ENCODE measurements at places on chromosomes 4 and X.

DNA sequence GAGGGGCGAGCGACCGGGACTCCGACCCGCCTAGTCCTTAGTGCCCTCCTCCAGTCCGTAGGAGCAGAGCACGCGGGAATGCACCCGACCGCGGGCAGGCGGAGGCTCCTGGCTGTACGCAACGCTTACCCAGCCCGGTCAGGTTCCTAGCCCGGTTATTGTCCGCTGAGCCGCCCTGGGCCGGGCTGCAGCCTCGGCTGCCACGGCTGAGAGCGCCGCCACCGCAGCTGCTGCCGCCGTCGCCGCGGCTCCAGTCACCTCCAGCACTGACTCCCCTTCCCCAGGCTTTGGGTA is at the start of gene AMER1:
Gene AMER1 (minus strand): TSS at position 268 of the 294 bp plus-strand sequence. CDS start 12,422 bp downstream, outside the sequence.
- H3K4me1 ChIP-seq, result peaks cover 7% of the 10 kb centered on the region
- H3K27me3 ChIP-seq, result no peaks in the 10 kb centered on the region
- H3K36me3 ChIP-seq, result no peaks in the 10 kb centered on the region

GRCh38 chr4:82543131-82543530 is 18.7 kb downstream of the TMEM150C start:
- DNase-seq, result no peak
- no peak overlapping the region for H3K4me3 ChIP-seq
- H3K27ac ChIP-seq, result no peak overlapping the region
- no peaks in the 10 kb centered on the region for H3K36me3 ChIP-seq
- H3K4me1 ChIP-seq, result no peaks in the 10 kb centered on the region
- H3K27me3 ChIP-seq, result no peaks in the 10 kb centered on the region

- no peaks in the 10 kb centered on the region for H3K27me3 ChIP-seq
- no peaks in the 10 kb centered on the region for H3K36me3 ChIP-seq
- H3K4me1 ChIP-seq, result no peaks in the 10 kb centered on the region
- DNase-seq, result no peak
Observed at GRCh38 chr4:48913346-48913745, 6.8 kb upstream of the OCIAD2 start.

GRCh38 chr4:15963576-15963975 is 601 bp upstream of the FGFBP2 start:
- no peak overlapping the region for H3K4me3 ChIP-seq

DNA sequence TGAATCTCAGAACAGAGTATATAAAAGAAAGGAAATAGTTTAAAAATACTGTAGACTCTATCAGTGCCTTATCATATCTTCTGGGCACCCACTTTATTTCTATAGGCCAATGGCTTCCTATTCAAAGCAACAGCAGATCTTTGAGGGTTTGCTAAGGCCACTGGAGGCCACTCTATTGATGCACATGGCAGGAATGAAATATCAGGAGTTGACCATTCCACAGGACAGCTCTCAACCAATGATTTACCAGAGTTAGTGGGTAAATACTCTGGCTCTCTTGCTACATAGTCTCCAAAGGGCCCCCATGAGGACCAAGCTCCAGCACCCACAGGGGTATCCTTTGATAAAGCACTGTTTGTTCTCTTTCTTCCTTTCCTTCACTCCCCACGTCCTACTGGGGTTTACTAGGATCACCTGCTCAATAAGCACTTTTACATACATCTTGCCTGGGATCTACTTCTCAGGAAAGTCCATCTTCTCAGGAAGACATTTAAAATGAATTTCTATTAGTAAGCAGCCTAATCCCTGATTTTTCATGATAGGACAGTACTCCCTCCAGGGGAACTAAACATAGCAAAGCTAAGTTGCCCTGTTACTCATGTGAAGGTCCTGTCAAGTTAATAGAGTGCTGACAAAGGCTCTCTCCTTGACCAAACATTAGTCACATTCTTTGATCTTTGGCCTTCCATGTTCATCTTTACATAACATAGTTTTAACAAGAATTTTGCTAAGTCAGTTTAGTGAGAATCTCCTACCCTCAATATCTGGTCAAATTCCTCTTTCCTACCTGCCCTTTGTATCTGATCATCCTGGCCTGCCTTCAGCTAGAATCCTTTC is 459.7 kb downstream of the GRXCR1 start:
- no peak overlapping the region for H3K4me3 ChIP-seq
- no peaks in the 10 kb centered on the region for H3K4me1 ChIP-seq
- no peaks in the 10 kb centered on the region for H3K36me3 ChIP-seq
- no peak overlapping the region for H3K27ac ChIP-seq

GRCh38 chr4:175961604-175962003 is 104.0 kb upstream of the WDR17 start:
- no peak overlapping the region for H3K27ac ChIP-seq
- H3K4me1 ChIP-seq, result no peaks in the 10 kb centered on the region
- H3K36me3 ChIP-seq, result no peaks in the 10 kb centered on the region
- H3K27me3 ChIP-seq, result no peaks in the 10 kb centered on the region
- no peak for DNase-seq
- H3K4me3 ChIP-seq, result no peak overlapping the region

GRCh38 chrX:72280321-72280845 is 3.3 kb upstream of the RPS4X start:
- H3K27ac ChIP-seq, result no peak overlapping the region
- H3K36me3 ChIP-seq, result peaks cover 6% of the 10 kb centered on the region
- H3K4me1 ChIP-seq, result peaks cover 6% of the 10 kb centered on the region
- no peaks in the 10 kb centered on the region for H3K27me3 ChIP-seq
- H3K4me3 ChIP-seq, result no peak overlapping the region

- no peaks in the 10 kb centered on the region for H3K36me3 ChIP-seq
- no peak for DNase-seq
- no peaks in the 10 kb centered on the region for H3K27me3 ChIP-seq
- no peak overlapping the region for H3K4me3 ChIP-seq
- no peak overlapping the region for H3K27ac ChIP-seq
- no peaks in the 10 kb centered on the region for H3K4me1 ChIP-seq
Observed at GRCh38 chr4:16532240-16532970, 306.1 kb upstream of the TAPT1 start.

- H3K27me3 ChIP-seq, result no peaks in the 10 kb centered on the region
- no peak for DNase-seq
- H3K4me3 ChIP-seq, result no peak overlapping the region
- H3K36me3 ChIP-seq, result no peaks in the 10 kb centered on the region
Observed at GRCh38 chrX:40091691-40092421, 5.9 kb downstream of the BCOR start.

DNA sequence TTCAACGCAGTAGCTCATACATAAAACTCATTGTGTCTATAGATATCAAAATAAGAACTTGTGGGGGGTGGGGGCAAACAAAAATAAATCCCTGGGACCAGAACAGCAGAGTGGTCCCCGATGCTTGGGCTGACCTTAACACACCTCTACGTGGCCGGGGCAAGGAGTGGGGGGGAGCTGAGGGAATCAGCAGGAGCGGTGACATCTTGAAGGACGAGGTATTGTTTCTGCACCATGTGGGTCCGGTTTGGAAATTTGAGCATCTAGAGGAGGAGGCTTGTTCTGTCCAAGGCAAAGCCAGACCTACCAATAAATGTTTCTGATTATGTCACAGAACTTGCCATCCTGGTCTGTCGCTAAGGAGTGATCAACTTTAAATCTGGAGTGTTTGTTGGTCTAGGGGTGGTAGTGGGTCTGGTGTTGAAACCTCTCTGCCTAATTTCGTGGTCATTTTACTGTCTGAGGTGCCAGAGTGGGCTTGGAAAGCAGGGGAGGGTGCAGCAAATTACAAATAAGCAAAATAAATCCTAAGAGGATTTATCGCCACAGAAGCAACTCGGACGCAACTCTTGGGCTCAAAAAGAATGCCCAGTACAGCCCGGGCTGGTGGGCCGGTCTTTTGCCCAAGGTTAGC is 774 bp upstream of the RAPGEF2 start:
- no peak overlapping the region for H3K27ac ChIP-seq
- peak overlapping the region; percentile 25 for H3K4me3 ChIP-seq
- peaks cover 8% of the 10 kb centered on the region for H3K4me1 ChIP-seq
- H3K36me3 ChIP-seq, result no peaks in the 10 kb centered on the region
- no peaks in the 10 kb centered on the region for H3K27me3 ChIP-seq

DNA sequence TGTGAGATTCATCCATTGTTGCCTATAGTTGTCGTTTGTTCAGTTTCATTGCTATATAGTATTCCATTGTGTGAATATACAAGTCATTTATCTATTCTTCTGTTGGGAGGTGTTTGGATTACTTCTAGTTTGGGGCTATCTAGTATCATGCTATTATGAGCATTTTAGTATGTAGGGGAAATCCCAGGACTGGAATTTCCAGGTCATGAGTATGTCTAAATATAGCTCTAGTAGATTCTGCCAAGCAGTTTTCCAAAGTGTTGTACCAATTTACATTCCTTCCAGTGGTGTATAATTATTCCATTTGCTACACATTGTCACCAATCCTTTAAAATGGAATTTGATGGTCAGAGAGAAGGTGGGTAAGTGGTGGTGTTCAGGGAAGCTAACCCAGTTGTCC is 30.1 kb downstream of the EGFL6 start:
- no peak overlapping the region for H3K4me3 ChIP-seq
- no peak for DNase-seq
- no peak overlapping the region for H3K27ac ChIP-seq
- H3K4me1 ChIP-seq, result no peaks in the 10 kb centered on the region
- H3K27me3 ChIP-seq, result no peaks in the 10 kb centered on the region

DNA sequence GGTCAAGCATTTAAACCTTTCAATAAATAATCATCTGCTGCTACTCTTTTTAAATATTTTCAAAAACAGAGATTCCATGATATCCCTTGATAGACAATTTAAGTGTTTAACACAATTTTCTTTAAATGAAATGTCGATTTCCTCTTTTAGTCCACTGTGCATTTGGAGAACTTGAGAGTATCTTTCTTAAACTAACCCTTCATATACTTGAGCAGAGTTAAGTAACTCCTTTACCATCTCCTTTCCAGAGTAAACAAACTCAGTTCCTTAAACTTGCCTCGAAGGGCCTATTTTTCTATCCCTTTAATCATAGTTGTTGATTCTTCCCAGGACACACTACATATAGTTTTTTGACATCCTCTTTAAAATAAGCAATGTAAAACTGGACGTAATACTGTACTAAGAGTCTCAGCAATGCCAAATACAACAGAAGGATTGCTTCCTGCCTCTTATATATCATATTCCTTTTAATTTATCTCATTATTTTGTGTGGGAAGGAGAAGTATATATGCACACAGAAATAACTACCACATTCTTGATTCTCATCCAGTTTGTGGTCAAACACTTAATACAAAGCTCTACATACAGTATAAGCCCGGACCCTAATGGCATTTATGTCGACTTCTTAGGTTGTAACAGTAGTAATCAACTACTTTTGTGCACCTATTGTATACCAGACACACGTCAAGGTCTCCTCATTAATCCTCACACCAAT is 22.8 kb downstream of the RAB28 start:
- H3K36me3 ChIP-seq, result no peaks in the 10 kb centered on the region
- no peaks in the 10 kb centered on the region for H3K4me1 ChIP-seq
- no peak for DNase-seq
- no peaks in the 10 kb centered on the region for H3K27me3 ChIP-seq
- no peak overlapping the region for H3K4me3 ChIP-seq

DNA sequence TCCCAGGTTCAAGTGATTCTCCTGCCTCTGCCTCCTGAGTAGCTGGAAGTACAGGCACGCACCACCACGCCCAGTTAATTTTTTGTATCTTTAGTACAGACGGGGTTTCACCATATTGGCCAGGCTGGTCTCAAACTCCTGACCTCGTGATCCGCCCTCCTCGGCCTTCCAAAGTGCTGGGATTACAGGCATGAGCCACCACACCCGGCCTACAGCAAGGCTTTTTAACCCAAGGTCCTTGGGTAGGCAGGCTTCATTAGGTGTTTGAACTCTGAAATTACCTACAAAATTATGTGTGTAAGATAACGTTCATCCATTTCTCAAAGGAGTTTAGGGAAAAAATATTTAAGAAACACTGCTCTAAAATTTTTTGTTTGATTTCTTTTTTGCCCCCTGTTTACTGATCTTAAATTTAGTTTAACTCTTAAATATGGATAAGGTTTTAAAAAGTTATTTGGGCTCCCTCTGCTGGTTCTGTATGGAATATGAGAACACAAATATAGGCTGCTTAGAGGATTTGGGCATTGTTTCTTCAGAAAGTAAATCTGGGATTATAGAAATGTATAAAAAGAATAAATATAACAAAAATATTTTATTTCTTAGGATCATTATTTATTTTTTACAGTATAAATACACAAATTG is 92.8 kb downstream of the CBR4 start:
- no peaks in the 10 kb centered on the region for H3K27me3 ChIP-seq
- H3K36me3 ChIP-seq, result no peaks in the 10 kb centered on the region
- no peak overlapping the region for H3K27ac ChIP-seq
- no peak overlapping the region for H3K4me3 ChIP-seq
- no peaks in the 10 kb centered on the region for H3K4me1 ChIP-seq
- no peak for DNase-seq

GRCh38 chr4:35300996-35301774 is 943.1 kb downstream of the ARAP2 start:
- DNase-seq, result no peak
- H3K4me3 ChIP-seq, result no peak overlapping the region
- no peaks in the 10 kb centered on the region for H3K4me1 ChIP-seq
- H3K27me3 ChIP-seq, result no peaks in the 10 kb centered on the region

DNA sequence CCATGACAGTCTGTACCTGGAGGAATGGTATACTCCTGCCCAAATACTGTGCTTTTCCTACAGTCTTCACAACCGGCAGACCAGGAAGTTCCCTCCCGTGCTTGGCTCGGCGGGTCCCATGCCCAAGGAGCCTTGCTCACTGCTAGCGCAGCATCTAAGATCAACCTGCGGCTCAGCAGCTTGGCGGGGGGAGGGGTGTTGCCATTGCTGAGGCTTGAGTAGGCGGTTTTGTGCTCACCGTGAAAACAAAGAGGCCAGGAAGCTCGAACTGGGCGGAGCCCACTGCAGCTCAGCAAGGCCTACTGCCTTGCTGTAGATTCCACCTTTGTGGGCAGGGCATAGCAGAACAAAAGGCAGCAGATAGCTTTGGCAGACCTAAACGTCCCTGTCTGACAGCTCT is 152.7 kb downstream of the TEX11 start:
- H3K36me3 ChIP-seq, result no peaks in the 10 kb centered on the region
- H3K4me1 ChIP-seq, result no peaks in the 10 kb centered on the region
- no peaks in the 10 kb centered on the region for H3K27me3 ChIP-seq
- H3K4me3 ChIP-seq, result no peak overlapping the region
- DNase-seq, result peak; percentile 67

DNA sequence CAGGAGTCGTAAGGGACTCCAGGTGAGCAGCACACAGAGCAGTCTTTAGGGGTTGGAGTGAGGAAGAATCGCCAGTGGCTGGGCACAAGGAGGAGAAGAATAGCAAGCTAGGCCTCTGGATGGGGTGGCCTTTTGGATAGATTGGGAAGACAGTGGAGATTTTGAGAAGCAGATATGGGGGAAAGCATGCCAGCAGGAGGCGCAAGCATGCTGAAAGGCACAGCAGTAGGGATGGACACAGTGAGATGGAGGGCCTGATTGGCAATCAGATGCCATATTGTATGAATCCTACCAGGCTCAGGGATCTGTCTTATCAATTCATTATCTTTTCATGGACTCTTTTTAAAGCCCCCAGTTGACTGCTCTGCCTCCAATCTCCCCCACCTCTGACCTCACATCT is 60.4 kb upstream of the MAGEA4 start:
- no peak for DNase-seq
- no peak overlapping the region for H3K27ac ChIP-seq
- no peaks in the 10 kb centered on the region for H3K36me3 ChIP-seq

GRCh38 chr4:169956091-169956843 is 69.9 kb downstream of the MFAP3L start:
- DNase-seq, result no peak
- no peak overlapping the region for H3K4me3 ChIP-seq
- no peaks in the 10 kb centered on the region for H3K36me3 ChIP-seq
- no peaks in the 10 kb centered on the region for H3K27me3 ChIP-seq
- no peak overlapping the region for H3K27ac ChIP-seq

Measured in naive thymus-derived CD4-positive, alpha-beta T cell (primary cell).